ENCODE measurements at places on chromosomes 1 and 21.

DNA sequence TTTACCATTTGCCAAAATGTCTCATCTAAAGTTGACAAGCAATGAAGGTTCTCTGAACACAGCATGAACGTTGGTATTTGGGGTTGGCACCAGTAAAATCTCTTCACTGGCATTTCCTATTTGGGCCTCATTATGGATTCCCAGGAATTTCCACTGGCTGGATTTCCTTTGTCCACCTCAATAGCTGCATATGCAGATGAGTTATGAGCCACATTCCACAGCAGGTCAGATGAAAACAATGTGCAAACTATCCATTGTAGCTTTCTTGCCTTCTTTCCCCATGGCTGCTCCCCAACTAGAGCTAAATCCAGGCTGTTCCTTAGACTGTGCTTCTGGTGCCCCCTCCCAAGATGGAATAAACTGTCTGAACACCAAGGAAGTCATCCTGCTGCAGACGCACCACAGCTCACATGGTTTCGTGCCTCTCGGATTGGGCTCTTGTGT lies 168.1 kb upstream of the FGGY start:
- DNase-seq = no peak

GRCh38 chr1:109996476-109996875 lies 11.9 kb downstream of the AHCYL1 start:
- DNase-seq = peak; percentile 68

GRCh38 chr1:55212349-55213150 lies 2.6 kb downstream of the USP24 start:
- DNase-seq = no peak

DNA sequence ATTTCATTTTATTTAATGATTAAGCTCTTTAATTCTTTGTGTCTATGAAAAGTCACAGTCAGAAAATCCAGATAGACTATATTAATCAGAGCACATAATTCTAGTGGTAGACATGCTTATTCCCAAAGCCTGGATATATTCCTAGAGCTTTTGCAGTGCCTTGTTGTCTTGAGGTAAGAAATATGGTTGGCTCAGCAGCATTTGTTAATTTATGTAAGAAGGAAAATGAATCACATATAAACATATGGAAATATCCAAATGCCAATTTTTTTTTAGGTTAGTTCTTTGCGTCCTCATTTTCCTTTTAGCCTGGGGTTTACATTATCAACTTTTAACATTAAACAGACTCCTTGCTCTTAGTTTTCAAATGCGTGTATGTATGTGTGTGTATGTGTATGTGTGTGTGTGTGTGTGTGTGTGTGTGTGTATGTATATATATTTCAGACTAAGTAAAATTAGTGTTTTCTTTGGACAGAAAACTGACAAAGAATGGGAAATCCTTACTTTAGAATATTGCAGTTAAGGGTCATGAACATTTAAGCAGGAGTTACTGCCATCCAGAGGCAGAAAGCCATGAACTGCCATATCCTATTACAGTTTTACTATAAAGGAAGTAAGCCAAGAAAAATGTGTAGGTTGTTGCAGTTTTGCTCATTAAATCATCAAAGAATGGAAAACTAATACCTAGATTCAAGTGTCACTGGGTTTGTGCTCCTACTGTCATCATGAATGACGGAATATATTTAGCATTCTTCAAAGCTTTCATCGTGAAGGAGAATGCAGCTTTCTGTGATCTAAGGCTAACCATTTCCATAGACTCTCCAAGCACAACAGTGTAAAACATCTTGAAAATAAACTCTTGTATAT lies 477.1 kb upstream of the NR5A2 start:
- no peak for DNase-seq

DNA sequence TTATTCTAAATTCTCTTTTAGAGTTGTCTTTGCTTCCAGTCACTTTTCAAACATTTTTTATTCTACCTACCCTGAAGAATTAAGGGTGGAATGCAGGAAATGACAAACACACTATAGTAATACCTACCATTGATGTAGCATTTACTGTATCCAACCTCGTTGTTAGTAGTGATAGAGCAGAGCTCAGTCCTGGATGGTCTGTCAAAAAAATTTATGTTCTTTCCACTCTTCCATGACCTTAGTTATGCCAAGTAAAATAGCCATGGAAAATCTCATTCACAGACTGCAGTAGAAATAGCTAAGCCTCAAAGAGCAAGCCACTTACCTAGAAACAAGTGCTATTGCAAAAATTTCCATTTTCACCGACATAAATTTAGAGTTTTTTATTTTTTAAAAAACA lies 74.6 kb downstream of the CRB1 start:
- DNase-seq = no peak

All from suppressor macrophage treated with lipopolysaccharide for 1 hour (primary cell).